ENCODE measurements at places on chromosomes 12 and 14.

- no peak for DNase-seq
Measured at GRCh38 chr14:90698379-90698869, 117.8 kb downstream of the TTC7B start.

DNA sequence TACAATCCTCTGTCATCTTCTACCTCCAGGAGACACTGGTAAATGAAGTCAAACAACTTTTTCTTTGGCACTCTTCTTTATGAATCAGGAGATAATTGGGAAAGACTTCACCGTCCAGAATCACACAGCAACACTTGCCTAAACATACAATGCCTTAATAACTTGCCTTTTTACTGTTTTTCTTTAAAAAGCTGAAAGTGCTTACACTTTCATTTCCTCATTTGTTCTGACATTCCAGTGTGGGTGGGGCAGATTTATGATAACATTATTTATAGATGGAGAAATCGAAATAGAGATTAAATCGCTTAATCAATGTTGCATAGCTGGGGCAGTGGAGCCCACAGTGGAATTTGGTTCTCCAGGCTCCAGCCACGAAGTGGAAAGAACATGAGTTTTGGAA lies 2.8 kb upstream of the FRS2 start:
- peak; percentile 35 for DNase-seq

- DNase-seq: no peak
Measured at GRCh38 chr12:29569132-29569757, 71.8 kb upstream of the OVCH1 start.

DNA sequence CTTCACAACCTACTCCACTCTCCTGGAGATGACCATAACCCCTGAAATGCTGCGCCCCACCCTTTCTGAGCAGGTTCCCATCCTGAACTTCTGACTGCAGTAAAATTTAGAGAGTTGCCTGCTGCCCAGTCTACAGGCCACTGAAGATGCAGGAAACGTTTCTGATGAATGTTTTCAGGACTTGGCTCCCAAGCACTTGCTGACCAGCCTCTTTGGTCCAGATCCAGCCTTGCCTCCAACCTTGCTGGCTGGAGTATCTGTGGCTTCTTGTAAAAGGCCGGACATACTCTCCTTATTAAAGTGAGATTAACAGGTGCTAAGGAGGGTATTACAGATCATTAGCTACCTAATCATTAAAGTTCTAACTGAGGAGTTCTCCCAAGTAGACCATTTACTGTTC lies 70.3 kb upstream of the STXBP6 start:
- no peak for DNase-seq

DNA sequence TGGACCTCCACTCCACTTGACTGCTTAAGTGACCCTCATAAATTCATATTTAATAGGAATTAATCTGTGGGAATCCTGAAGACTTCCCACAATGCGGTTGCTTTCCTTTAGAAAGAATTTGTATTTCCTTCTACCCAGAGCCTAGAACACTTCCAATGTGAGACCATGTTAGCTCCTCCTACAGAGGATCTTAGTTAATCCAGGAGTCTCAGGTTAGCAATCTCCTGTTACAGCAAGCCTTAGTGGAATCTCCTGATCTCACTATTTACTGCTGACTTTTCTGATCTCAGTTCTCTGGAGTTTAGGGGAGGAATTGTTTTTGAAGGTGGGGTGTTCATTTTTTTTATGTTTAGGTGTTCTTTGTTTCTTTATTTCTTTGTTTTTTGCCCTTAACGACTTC lies 186.0 kb downstream of the SLC25A21 start:
- no peak for DNase-seq

GRCh38 chr12:13039328-13039956 lies 4.7 kb upstream of the FAM234B start:
- peak; percentile 25 for DNase-seq

DNA sequence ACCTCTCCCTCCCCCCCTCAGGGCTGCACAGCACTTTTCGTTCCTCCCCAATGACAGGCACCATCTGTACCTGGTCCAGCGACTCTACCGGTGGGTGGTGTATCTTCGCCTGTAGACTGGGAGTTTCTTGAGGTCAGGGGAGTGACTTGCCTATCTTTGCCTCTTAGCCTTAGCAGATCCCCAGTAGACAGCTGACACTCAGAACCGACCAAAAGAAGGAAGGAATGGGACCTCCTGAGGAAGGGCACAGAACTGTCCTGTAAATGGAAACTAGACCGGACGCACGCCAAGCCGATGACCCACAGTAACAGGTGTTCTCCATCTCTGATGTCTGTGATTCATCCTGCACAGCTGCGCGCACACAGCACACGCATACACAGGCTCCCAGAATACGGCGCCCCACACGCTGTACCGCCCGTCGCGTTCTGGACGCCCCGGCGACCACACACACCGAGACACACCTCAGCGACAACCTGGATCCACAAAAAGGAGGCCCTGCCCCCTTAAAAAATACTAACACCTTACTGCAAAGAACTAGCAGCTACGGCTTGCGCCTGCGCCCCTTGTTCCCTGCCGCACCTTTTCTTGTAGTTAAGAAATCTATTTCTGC lies 673 bp upstream of the TTC9 start:
- DNase-seq: peak; percentile 71

GRCh38 chr12:99151744-99152143 lies 495.8 kb upstream of the GARIN6 start:
- no peak for DNase-seq

DNA sequence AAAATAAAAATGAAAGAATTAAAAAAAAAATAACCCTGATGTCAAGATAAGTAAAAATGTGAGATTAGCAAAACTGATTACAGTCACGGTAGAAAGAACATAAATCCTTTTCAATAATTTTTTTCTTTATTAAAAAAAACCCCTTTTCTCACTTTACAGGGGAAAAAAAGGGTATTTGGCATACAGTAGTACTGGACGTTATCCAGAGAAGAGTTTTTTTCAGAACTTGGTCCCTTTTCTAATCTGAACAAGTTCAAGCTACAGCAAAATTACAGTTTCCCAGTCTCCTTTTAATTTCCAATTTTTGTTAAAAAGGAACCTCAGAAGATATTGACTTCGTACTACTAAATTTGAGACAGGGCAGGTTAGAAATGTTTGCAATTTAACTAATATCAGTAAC lies 134.7 kb upstream of the DCN start:
- no peak for DNase-seq

DNA sequence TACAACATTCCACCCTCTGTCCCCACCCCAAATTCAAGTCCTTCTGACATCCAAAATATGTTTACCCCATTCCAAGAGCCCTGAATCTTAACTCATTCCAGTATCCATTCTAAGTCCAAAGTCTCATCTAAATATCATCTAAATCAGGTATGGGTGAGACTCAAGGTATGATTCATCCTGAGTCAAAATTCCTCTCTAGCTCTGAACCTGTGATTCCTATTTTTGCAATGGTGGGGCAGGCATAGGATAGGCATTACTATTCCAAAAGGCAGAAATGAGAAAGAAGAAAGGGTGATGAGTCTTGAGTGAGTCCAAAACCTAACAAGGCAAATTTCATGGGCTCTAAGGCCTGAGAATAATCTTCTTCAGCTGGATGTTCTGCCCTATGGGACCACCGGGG lies 140.3 kb upstream of the FAR2 start:
- DNase-seq: no peak

- no peak for DNase-seq
Measured at GRCh38 chr12:110075880-110076279, 27.6 kb upstream of the C12orf76 start.

GRCh38 chr14:78319406-78319805 lies 149.2 kb downstream of the NRXN3 start:
- DNase-seq: no peak

DNA sequence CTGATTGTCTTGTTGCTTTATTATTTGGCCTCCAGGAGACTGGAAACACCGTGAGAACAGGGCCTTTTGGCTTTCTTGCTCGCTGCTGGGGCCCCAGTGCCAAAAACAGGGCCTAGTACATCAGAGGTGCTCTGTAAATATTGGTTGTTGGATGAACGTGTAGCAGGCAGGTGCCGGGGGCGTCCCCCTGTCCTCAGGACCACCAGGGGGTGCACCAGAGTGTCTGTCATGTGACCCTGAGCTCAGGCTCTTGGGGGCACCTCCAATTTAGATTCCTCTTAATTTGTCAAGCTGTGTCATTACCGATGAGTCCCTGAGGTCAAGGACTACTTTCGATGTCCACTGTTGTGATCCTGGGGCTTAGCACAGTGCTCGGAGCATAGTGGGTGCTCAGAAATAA lies 87.1 kb downstream of the ACACB start:
- DNase-seq: no peak

DNA sequence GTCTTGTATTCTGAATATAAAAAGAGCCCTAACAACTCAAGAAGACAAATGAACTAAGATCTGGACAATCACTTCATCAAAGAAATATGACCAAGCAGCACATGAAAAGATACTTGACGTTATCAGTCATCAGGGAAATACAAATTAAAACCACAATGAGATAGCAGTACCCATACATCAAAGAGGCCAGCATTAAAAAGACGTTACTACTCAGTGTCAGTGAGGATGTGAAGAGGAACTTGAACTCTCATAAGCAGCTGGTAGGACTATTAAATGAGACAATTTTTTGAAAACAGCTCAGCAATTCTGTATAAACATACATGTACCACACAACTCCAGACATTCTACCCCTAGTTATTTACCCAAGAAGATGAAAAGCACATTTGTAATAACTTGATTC lies 55.9 kb downstream of the FERMT2 start:
- no peak for DNase-seq

- DNase-seq: no peak
Measured at GRCh38 chr12:55642669-55643068, 6.0 kb downstream of the OR10P1 start.

DNA sequence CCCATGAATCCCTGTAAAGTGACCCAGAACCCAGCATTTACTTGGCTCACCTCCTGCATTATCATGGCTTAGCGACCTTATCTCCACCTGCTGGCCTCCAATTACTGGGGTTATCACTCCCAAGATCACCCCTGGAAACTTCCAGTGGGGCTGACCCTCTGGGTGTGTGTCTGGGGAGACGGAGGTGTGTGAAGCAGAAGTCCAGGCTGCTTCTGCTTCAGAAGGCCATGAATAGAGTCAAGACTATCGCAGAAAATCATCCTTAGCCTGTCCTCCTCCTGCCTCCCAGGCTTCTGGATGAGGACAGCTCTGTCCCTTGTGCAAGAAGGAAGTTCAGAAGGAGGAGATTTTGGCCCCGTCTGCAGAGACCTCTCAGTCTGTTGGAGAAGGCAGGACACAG lies 408 bp upstream of the KRT72 start:
- no peak for DNase-seq

- DNase-seq: no peak
Measured at GRCh38 chr14:104819361-104819781, 18.5 kb downstream of the ZBTB42 start.

- DNase-seq: no peak
Measured at GRCh38 chr12:640773-641172, 22.5 kb downstream of the NINJ2 start.

- DNase-seq: no peak
Measured at GRCh38 chr14:89040080-89040459, 215.6 kb downstream of the TTC8 start.

DNA sequence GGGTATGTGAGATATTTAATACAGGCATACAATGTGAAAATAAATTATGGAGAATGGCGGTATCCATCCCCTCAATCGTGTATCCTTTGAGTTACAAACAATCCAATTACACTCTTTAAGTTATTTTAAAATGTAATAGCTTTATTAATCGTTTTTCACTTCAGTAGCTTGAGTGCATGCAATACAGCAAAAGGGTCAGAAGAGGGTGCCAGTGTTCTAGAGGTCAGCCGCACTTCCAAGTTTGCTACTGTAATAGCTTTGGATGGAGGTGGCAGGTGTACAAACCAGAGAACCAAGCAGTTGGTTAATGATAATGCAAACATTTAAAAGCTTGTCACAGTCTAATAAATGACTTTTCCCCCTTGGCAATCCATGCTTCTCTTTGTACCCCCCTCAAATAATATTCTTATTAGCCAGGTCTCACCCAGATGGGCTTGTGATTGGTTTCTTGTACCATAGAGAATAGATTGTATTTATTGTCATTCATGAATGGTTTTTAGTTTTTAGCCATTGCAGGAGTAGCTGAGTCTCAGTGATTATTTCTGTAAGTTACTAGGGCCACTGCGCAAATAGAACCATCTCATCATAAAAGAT lies 127.0 kb downstream of the ERC1 start:
- peak; percentile 54 for DNase-seq

DNA sequence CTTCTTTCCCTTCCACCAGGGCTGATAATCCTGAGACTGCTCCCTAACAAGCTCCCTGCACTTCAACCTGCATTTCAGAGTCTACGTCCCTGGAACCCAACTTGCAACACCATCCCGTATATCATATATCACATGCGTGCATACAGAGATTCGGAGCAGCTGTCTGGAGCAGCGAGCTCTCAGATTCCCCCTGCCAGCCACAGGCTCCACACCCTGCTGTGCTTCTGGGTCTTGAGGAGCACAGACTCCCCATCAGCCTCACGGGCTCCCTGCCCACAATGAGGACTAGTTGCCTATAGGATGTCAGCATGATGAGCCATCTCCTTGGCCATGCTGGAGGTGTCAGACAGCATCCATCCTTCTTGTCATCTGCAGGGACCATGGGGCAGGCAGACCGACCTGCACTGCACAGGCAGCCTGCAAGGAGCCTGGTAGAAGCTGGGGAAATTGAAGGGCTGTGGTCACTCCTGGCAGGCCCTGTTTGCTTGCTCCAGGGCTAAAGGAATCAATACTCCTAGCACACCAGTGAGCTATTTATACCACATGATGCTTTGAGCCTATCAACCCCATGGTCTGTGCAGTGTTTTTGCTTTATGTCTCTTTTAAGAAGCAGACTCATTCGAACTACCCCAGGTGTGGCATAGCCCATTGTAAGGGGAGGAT lies 19.6 kb upstream of the HDAC7 start:
- no peak for DNase-seq

DNA sequence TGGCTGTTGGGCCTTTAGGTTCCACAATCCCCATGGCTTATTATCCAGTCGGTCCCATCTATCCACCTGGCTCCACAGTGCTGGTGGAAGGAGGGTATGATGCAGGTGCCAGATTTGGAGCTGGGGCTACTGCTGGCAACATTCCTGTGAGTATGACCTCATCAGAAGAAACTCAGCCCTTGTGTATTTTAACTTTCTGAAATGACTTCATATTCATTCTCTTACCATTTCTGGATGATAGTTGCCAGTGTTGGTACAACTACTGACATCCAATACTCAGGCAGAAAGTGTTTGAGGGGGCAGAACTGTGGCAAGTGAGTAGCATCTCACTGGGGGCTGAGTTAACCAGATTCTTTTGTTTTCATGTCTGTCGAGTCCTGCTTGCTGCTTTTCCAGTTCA lies 2.3 kb downstream of the DAZAP2 start:
- DNase-seq: no peak

- DNase-seq: peak; percentile 71
Measured at GRCh38 chr12:56338308-56339157, at the start of gene IL23A. IL23A (plus strand) TSS chr12:56338884; CDS start chr12:56339045, 161 bp downstream.

- DNase-seq: no peak
Measured at GRCh38 chr12:111363578-111363977, 5.3 kb downstream of the PHETA1 start.

DNA sequence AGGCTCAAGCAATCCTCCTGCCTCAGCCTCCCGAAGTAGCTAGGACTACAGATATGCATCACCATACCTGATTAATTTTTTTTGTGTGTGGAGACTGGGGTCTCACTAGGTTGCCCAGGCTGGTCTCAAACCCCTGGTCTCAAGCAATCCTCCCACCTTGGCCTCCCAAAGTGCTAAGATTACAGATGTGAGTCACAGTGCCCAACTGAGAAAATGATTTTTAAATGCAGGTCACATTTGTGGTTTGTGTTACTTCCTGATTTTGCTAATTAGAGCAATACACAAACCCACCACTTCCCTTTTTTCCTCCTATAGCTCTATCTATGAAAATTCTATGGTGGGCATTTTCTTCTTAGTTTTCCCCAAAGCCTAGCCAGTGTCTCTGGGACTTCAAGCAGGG lies 45.5 kb upstream of the TMEM263 start:
- DNase-seq: peak; percentile 73
